CD8-positive, alpha-beta memory T cell (primary cell): ENCODE measurements at places on chromosomes 11 and 22.

DNA sequence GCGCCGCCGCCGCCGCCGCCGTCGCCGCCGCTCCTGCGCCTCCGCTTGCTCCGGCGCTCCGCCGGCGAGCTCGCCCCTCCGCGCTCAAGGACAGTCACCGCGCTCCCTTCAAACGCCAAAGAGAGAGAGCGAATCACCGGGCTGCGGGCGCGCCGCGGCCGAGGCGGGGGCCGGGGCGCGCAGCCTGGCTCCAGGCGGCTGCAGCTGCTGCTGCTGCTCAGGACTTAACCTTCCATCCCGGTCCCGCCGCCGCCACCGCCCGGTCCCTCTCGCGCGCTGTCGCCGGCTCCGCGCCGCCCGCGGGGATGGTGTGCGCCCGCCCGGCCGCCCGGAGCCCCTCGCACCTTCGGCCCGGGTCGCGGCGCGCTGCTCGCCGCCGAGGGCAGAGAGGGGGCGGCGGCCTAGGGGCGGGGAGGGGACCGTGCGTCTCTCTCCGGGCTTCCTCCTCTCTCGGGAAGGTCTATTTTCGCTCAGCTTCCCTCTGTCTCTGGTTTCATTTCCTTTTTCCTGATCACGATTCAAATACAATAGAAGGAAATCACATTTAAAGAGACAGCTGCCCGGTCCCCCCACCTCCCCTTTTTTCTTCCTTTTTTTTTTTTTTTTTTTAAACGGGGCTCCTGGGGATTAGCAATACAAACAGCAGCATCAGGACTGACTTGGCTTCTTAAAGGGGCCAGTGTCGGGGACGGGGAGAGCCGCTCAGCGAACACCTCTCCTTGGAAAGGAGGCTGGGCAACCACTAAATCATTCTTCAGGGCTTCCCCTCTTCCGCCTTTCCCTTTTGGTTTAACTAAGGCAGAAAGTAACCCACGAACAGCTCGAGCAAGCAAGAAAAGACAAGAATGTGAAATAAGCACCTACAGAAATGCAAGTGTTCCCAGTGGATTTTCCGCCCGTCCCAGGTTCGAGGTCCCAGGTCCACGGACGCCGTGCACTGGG, 22.1 kb downstream of the LMO2 start:
- DNase-seq: no peak

GRCh38 chr11:113627946-113628345, 78.2 kb downstream of the TMPRSS5 start:
- no peak for DNase-seq

DNA sequence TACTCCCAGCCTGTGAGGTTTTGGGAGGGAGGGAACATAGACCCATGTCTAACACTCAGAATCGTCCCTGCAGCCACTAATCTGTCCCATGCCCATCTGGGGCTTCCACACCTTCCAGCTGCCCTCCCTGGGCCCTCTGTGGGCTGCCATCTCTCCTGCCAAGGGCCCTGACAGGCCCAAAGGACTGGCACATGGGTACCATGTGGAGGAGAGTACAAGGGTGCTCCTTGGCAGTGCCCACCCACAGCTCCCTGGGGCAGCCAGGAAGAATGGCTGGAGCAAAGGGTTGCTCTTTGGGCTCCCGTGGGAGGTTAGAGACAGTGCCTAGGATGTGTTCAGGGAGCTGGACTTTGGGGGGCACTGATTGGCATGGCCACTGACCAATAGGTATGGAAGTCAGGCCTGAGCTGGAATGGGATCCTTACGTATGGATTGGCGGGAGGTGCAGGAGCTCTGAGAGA, 56.8 kb downstream of the CD82 start:
- DNase-seq: peak; percentile 33

DNA sequence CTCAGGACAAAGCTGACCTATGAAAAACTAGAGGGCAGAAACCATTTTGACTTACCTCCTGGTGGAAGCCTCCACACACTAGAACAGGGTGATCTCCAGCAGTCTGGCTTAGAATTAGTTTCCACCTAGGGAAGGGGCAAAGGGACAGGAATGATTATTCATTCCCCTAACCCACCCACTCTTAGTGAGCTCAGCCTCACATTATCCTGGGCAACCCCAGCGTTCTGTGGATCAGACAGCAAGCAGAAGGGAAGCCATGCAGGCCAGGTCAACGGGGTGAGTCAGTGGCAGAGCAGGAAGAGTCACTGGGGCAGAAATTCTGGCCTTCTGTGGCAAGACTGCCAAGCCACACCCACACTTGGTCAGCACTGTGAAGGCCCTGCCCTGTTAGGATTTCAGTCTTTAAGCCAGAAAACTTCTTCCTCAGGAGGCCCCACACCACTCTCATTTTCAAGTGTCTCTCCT, 10.5 kb downstream of the NUMA1 start:
- no peak for DNase-seq

GRCh38 chr11:65181569-65182257, at the start of gene CAPN1:
CAPN1 (plus strand) TSS chr11:65181928; CDS start chr11:65182702, 774 bp downstream.
- peak; percentile 62 for DNase-seq

DNA sequence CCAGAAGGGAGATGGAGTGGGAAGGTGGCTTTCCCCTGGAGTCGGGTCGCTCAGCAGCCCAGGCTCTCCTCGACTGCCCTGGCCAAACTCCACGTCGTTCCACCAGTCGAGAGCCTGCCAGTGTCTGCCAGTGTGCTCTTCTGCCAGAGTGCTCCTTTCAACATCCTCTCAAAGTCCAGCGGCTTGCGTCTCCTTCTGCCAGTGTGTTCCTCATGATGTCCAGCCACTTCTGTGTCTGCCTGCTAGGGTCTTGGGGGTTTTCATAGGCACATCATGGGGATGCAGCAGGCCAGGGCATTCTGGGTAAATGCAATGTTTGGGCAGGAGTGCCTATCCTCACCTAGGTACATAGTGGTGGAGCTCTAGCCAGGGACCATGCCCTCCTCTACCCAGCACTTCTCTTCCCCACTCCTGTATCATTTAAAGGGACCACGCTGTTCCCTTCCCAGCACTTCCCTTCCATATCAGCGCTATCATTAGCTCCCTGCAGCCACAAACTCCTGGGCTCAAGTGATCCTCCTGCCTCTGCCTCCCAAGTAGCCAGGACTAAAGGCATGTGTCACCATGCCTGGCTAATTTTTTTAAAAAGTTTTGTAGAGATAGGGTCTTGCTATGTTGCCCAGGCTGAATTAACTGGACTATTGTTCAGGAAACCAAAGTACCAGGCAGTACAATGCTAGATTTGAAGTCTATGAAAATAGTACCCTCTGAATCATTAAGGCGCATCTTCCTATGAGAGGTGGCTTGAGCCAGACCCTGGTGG, 62.9 kb upstream of the CLDN5 start:
- no peak for DNase-seq

DNA sequence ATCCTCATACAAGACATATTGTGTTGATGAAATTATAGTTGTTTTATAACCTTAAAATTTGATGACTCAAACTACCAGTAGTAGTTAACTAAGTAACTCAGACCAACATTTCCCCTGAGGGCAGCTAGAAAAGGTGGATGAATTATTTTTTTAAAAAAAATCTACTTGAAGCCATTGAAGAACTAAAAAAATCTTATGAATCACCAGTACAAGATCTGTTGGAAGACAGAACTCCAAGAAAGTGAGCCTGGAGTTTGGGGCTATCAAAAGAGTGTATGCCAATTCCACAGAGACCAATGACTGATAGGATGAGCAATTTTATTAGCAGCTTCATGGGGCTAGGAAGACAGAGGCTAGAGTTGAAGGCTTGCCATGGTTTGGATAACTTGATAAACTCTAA, 72.4 kb downstream of the CYP2R1 start:
- no peak for DNase-seq

- DNase-seq: no peak
Measured at GRCh38 chr11:44747836-44748235, 21.1 kb downstream of the TSPAN18 start.
